ENCODE measurements at places on chromosomes 11 and 22.

DNA sequence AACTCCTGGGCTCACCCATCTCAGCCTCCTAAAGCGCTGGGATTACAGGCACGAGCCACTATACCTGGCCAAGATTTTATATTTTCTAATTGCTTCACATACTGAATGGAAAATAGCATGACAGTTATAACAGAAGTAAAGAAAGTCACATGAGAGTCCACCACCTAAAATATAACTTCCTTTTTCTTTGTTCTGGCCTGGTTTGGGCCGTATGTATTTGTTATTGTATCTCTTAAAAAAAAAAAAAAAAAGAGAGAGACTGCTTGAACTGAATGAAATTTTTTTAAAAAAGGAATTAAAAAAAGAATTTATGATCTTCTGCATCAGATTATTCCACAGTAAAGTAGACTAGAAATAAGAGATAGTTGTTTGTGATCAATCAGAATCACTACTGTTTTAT, 86.0 kb upstream of the GRIK4 start:
- no peak for DNase-seq

DNA sequence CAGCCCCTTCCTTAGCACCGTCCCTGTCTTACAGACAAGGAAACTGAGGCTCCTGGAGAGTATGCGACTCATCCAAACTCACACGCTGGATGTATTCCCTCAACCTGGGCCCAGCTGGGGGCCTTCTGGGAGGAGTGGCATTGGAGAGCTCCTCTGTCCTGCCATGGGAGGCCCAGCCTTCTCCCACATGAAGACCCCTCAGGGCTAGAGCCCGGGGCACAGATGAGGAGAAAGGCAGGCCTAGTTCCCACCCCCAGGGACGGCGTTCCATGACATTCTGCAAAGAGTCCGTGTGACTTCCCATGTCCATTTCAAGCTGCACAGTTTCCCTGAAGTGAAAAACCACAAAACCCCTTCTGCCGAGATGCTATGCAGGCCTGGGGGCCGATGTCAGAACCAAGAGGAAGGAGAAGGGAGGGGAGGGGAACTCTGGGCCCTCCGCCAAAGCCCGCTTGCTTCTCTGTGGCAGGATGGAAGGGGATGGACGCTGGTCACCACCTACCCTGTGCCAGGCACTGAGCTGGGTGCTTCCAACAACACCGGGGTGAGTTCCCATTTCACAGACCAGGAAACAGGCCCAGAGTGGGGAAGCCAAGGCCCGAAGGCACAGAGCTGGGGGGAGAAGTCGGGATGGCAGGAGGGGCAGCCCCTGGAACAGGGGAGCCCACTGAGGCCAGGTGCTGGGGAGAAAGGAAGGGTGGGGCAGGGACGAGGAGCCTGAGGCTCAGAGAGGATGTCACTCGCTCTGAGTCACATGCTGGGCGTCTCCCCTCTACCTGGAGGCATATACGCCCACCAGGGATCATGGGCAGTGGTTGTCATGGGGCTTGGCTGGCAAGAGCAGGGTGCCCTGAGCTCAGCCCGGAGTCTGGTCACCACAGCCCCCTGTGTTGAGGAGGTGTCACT, 15.7 kb downstream of the RAC2 start:
- no peak for DNase-seq

GRCh38 chr11:60121264-60121663, 32.8 kb downstream of the MS4A2 start:
- DNase-seq, result no peak

DNA sequence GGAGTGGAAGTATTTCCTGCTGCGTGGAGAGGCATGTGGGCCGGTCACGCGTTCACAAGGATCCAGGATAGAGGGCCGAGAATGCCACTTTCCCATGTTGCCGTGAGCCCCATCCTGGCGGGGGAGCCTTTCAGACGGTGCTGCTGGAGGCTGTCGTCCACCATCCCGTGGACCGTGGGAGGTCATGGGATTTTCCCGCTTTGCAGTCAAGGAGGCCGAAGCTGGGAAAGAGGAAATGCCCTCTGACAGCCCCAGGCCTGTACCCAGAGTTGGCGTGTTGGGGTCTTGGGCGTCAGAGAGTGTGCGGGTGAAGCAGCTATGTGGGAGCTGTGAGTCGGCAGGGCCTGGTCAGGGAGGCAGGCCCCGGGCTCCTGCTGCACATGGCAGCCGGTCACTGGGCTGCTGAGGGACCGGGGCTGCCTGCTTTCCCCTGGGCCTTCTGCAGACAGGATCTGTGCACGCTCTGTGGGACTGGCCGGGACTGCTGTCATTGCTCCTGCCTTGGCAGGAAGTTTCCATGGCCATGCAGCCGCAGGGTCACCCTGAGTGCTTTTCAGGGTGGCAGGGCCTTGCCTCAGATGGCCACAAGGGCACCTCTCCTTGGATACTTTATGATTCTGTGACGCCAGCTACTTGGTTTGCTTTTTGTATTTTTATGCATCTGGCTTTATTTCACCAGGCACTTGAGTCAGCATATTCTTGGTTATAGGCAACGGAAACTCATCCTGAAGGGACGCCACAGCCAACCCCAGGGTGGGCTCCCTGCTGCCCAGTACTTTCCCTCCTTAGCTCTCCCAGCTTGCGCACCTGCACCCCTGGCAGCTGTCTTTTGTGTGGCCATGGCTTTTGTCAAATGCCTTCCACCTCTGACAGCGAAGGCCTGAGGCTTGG, 52.4 kb downstream of the AP2A2 start:
- no peak for DNase-seq

DNA sequence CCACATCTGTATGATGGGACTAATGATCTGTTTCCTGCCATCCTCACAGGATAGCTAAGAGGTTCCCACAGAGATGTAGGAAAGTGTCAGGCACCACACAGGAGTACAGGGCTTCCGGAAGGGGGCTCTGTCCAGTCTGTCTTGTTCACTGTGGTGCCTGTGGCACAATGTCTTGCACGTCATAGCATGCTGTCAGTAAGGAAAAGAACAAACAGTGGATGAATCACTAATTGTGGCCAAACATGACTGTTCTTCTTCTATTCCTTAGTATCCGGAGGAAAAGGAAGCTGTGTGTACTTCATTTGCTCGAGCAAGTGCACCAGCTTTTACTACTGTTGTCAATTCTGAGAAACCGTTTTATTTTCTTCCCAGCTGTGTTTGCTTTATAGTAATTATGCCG, 73.4 kb upstream of the YWHAH start:
- DNase-seq, result no peak

DNA sequence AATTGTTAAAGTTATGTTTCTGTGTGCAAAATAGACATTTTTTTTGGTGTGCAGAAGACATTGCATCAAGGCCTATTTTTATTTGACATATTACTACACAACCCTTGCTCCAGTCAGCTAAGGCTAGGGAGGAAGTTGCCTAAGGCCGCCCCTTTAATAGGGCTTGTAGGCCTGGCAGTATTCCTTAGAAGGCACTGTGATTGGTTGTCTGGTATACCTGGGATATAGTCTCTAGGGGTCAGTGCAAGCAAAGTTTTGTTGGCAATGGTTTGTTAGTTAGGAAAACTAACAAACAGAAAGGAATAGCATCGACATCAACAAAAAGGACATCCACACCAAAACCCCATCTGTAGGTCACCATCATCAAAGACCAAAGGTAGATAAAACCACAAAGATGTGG, 16.9 kb downstream of the CCDC15 start:
- no peak for DNase-seq

- no peak for DNase-seq
Measured at GRCh38 chr11:124670732-124671131, 2.8 kb downstream of the SIAE start.

DNA sequence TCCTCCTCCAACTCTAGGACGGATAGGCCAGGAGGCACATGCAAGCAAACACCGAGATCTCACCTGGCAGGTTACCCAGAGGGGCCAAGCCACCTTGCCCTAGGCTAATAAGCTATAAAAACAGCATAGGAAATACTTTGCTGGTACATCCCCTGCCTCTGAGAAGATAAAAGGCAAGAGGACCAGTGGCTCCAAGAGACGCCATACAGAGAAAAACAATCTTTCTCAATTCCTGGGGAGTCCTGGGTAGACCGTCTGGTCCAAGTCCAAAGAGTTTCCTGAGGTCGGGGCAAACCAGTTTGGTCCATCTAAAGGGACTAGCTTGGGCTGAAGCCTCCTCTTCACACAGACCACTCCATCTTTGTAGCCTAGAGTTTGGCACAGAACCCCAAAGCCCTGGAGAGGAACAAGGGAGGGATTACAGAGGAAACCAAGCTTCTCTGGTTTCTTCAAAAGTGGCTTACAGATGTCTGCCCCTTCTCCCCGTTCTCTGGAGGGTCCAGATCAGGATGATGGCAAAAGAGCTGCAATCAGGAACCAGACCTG, 40.4 kb downstream of the NUMA1 start:
- DNase-seq, result no peak

DNA sequence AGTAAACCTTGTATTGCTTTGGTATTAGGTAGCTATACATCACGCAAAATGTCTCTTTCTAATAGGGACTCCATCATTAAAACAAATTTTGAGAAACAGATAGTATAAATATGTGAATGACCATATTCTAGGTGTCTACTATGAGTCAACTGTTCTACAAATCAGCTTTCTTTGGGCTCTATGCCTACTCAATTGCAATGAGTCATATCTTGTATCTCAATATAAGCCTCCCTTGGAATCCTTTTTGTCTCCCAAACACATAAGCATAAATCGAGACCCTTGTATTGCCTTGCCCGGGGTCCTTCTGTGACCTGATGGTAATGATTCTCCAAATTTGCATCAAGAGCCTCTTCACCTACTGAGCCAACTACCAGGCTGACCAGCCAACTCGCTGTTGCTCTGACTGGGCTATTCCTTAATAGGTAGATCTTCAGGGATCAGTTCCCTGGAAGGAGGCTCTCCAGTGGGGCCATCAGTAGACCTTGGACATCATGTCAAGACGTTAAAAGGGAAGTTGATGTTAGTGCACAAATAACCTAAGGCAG, 22.2 kb downstream of the BLID start:
- no peak for DNase-seq

DNA sequence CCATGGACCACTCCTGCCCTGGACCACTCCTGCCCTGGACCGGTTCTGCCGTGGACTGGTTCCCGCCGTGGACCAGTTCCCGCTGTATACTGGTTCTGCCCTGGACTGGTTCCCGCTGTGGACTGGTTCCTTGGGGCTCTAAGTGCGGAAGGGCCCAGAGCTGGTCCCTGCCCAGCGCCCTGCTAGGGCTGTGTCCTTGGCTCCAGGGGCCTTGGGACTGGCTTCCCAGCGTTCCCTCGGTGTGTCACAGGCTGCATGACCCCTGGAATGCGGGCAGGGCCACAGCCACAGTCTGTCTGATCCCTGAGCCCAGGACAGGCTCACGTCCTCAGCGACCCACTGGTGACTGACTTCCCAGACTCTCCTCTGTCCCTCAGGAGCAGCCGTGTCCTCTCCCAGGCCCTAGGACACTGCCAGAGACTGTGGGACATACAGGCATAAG, 412.2 kb downstream of the TBC1D22A start:
- no peak for DNase-seq
